Fibroblast of mammary gland (primary cell): ENCODE measurements at places on chromosomes 13 and 19.

DNA sequence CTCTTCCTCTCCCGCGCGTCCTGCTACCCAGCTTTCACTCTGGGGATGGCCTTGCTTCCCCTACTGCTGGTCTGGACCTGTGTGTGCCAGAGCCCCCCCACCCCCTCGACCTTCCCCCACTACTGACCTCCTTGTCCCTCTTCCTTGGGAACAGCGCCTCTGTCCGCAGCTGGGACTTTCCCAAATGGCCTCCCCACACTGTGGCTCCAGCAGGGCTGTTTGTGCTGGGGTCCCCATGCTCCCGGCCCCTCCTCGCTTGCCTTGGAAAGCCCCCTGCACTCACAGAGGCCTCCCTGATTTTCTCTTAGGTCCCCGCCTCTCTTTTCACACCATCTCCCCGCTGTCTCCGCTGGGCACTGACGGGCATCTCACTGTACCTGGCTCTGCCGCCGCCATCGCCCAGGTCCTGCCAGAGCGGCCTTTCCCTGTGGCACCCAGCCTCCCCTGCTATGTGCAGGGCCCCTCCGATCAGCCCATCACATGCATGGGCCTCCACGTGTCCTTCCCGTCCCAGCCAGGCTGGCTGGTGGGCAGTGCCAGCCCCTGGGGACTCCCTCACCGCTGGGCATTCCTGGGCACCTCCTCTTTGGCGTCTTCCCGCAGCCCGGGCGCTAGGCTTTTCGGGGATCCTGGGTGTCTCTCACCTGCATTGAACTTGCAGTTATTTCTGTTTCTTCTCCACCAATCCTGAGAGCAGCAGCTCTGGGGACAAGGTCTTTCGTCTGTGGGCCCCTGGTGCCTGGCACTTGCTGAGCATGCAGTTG, 118.7 kb downstream of the ATP11A start:
- no peak for DNase-seq

- peak; percentile 97 for DNase-seq
Observed at GRCh38 chr19:18364826-18365528, 21.0 kb upstream of the GDF15 start.

- no peak for DNase-seq
Observed at GRCh38 chr13:28699246-28699645, 19.5 kb downstream of the SLC46A3 start.

GRCh38 chr13:79973533-79973963, 367.4 kb downstream of the SPRY2 start:
- DNase-seq, result peak; percentile 24

GRCh38 chr13:28258417-28258816, 120.1 kb downstream of the PAN3 start:
- no peak for DNase-seq

GRCh38 chr13:50700664-50701305, 142.7 kb downstream of the DLEU7 start:
- no peak for DNase-seq

GRCh38 chr19:42420055-42420544, 7.1 kb downstream of the LIPE start:
- DNase-seq, result peak; percentile 58

DNA sequence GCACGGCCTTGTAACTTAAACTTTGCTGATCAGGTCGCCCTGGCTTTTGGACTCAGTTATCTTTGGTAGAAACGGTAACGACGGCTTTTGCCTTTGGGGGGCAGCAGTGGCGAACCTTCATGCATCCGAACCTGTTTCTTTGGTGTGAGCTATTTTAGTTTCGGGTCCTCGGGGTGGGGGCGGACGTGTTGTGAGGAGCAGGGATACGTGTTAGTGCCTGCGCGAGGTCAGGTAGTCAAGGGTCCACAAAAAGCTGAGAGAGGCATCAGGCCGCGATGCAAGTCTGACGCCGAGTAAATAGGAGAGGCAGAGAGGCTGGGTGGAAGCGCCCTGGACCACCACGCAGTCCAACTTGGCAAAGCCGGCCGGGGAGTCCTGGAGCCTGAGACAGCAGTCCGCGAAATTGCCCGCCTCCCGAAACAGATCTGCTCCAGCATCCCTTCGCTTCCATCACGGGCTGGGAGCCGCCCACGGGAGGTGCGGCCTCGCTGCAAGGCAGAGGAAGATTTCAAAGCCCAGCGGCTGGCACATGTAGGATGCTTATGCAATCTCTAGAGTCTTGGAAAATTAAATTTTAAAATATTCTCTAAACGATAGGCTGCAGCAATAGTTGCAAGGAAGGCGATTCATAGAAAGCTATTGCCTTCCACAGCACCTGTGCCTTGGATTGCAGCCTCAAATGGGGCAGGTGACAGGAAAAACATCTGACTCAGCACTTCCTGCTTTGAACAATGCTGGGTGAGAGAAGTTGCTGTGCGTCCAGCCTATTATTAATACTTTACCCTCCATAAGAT, 4.6 kb upstream of the TPP2 start:
- DNase-seq, result peak; percentile 75
